ENCODE measurements at places on chromosomes 5 and 9.

- no peak for DNase-seq
Measured at GRCh38 chr5:35004200-35004599, 43.5 kb downstream of the AGXT2 start.

- DNase-seq, result no peak
Measured at GRCh38 chr9:37611961-37612360, 19.6 kb upstream of the TOMM5 start.

- no peak for DNase-seq
Measured at GRCh38 chr5:140245341-140245740, 57.6 kb downstream of the PFDN1 start.

- no peak for DNase-seq
Measured at GRCh38 chr5:1352231-1353219, 7.6 kb upstream of the CLPTM1L start.

GRCh38 chr5:149596712-149597111, 15.4 kb downstream of the ARHGEF37 start:
- no peak for DNase-seq

DNA sequence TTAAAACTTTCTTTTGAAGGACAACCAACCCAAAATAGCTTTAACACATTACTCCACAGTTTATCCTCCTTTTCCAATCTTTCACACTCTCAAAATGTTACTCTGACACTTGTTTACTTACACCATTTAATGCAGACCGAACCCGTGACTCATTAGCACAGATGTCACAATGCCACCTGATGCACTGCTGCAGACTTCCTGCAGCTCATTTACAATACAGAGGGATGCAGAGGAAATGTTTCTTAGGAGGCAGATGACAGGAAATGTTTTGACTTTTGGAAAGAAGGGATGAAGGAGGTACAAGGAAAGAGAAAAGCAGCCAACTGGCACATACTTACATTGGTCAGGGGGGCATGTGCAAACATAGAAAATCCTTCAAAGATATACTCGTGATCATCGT, 39.0 kb downstream of the DROSHA start:
- no peak for DNase-seq

DNA sequence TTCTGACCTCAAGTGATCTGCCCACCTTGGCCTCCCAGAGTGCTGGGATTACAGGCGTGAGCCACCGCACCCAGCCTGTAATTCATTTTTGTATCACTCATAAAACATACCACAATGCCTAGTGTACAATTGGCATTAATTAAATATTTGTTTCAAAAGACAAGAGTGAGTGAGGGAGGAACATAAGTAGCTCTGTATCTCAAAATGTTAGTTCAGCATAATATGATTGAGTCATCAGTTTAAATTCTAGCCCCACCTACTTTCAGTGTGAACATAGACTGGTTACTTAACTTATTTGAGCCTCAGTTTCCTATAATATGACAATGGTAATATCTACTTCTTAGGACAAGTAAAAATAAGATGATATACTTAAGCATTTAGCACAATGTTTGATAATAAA, 26.9 kb downstream of the INVS start:
- DNase-seq, result no peak

DNA sequence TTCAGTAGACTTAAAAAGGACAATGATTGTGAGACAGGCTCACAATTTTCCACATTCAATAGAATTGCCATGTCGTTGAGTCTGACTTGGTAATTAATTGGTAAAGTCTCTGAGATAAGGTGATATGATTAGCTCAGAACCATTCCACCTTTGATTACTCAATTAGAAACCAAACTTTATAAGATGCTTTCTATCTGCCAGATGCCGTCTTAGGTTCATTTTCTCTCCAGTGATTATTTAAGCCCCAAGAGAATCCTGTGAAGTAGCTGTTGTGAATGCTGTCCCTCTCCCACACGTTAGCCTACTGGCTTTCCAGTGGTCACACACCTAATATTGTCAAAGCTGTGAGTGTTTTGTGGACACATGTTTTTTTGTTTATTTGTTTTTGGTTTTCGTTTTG, 528.9 kb upstream of the ZNF462 start:
- DNase-seq, result no peak

GRCh38 chr5:141668601-141669265, 13.3 kb downstream of the ARAP3 start:
- no peak for DNase-seq

GRCh38 chr5:87404359-87404758, 8.4 kb downstream of the CCNH start:
- no peak for DNase-seq

DNA sequence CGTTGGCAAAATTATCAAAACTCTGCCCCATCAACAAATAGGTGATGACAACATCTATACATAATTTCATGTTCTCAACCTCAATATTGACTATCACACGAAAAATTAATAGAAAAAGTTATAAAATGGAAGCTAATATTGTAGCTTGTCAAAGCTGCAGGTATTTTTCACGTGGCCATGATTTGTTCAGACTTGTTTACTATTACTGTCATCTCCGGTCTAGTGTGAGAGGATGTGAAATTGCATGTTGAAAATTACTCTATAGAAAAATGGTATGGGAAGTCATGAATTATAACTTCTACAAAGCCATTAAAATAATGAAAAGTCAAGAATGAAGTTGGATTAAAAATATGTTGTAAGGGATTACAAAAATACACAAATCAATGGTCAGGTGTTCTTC, 385.8 kb downstream of the PTPRD start:
- DNase-seq, result no peak

DNA sequence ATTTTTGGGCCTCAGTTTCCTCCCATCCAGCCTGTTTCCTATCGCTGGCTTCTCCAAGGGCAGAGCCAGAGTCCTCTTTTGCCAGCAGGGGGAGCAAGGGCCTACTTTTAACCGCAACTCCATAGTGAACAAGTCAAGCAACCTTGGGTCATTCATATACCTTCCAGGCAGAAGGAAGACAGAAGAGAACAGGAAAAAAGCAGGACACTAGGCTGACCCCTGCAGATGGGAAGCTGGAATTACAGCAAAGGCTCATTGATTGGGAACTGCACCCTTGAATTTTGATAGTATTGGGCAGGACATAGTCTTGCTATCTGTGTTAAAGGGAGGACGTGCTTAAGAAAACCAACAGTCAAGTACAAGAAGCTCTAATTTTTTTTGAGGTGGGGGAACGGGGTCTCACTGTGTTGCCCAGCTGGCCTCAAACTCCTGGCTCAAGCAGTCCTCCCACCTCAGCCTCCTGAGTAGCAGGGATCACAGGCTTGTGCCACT, 30.1 kb downstream of the QRFP start:
- DNase-seq, result no peak

GRCh38 chr5:140502834-140503233, 44.6 kb upstream of the EIF4EBP3 start:
- DNase-seq, result no peak

DNA sequence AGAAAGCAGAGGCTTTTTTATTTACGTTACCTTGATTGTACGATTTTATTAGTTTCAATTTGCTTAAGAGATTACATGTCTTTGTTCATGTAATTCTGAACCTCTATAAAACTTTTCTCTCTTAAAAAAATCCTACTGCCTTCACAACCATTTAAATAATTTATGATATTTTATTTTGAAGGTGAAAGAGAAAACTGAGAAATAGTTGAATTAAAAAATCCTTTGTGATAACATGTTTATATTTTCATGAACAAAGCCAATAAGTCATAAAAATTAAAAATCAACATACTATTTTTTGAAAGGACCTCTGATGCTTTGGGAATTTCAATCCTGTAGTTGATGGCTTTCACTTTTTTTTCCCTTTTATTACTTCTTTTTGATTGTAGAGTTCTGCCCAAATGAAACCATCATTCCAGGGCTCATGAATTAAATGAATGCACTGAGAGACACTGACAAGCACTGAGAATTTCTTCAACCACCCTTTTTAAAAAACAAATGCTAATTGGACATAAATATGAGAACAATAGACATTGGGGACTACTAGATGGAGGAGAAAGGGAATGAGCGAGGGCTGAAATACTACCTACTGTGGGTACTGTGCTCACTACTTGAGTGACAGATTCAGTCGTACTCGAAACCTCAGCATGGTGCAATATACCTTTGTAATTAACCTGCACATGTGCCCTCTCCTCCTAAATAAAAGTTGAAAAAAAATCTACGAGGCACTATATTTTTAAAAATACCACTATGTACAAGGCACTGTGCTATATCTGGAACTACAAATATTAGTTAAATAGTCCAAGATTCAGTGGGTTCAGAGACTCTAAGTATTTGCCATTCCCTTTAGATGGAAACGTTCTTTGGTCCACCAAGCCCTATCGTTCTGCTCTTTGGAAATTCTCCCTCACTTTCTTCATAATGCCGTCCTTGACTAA, 5.9 kb downstream of the CDKN2A start:
- no peak for DNase-seq

DNA sequence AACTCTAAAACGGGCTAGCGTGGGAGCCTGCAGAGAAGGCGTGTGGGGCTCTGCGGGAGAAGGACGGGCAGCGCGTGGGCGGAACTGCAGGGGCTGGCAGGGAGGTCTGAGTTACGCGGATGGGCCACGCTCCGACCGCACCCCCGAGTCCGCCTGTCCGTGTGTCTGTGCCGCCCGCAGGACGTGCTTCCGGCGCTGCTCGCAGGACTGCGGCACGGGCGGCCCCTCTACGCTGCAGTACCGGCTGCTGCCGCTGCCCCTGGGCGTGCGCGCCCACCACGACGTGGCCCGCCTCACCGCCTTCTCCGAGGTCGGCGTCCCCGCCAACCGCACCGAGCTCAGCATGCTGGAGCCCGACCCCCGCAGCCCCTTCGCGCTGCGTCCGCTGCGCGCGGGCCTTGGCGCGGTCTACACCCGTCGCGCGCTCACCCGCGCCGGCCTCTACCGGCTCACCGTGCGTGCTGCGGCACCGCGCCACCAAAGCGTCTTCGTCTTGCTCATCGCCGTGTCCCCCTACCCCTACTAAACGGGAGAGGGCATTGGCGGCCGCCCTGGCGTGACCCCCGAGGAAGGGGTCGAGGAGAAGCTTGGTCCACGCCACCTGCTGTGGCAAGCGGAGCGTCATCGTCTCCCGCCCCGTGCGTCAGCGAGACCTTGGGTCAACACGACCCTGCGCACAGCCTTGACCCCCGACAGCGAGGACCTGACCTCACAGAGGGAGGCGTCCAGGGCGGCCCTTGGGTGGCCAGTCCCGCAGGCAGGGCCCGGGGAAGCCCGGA, 11.4 kb upstream of the ASS1 start:
- no peak for DNase-seq

- no peak for DNase-seq
Measured at GRCh38 chr5:52727020-52727419, 60.7 kb upstream of the ITGA1 start.

DNA sequence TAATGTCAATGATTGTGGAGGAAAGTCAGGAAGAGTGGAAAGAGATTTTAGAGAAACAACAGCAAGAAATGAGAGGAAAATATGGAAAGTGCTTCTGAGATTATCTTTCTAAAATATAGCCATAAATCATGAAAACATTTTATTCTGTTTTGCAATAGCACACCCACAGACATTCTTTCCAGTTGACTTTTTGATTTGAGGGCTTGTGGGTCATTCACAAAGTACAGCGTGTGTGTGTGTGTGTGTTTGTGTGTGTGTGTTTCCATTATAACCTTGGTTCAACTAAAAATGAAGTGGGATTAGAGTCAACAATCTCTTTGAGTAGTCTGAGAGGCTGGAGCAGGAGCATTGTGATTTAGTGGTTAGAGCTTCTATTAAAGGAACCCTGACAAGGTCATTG, 116.6 kb upstream of the GAS1 start:
- DNase-seq, result no peak

Measured in H54 (cell line).